ENCODE measurements at places on chromosomes 7 and 10.

- no peak for DNase-seq
Measured at GRCh38 chr10:26477501-26477900, 39.4 kb downstream of the APBB1IP start.

DNA sequence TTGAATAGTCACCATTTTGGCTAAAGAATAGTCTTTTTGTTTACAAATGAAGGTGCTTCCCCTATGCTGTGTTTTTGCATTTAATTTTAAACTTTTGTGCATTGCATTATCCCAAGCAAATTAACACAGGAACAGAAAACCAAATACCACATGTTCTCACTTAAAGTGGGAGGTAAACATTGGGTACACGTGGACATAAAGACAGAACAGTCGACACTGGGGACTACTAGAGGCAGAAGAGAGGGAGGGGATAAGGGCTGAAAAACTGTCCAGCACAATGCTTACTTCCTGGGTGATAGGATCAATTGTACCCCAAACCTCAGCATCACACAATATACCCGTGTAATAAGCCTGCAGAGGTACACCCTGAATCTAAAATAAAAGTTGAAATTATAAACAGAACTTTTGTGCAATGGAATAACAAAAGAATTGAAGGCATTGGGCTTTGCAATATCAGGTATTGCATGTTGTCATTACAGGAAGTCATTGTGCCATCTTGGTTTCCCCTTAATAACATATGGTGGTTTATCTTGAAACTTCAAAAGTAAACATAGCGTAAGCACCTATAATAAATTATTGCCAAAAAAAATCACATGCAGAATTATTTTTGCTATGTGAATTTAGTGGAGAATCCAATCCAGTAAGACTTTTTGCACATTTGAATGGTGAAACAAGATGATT, 16.1 kb downstream of the ADD3 start:
- DNase-seq: no peak

DNA sequence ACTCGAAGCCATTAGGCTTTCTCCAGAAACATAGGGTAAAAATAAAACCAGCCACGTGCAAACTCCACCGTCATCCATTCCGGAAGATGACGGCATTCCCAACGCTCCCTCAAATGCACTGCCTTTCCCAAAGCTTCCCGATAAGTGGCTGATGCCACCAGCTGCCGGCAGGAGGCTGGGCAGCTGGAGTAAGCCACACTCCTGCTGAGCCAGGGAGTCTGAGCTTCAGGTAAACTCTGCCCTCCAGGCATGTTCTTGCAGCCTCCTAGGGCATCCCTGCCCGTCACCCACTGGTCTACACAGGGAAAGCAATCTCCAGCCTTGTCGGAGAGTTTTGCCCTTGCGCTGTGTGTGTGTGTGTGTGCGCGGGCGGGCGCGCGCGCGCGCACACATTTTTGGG, 40.5 kb upstream of the TMEM273 start:
- no peak for DNase-seq

GRCh38 chr10:63197344-63198092, 64.4 kb downstream of the NRBF2 start:
- DNase-seq: no peak

- no peak for DNase-seq
Measured at GRCh38 chr10:77864151-77864851, 62.3 kb downstream of the DLG5 start.

GRCh38 chr7:138549082-138549481, 89.0 kb downstream of the TRIM24 start:
- no peak for DNase-seq

DNA sequence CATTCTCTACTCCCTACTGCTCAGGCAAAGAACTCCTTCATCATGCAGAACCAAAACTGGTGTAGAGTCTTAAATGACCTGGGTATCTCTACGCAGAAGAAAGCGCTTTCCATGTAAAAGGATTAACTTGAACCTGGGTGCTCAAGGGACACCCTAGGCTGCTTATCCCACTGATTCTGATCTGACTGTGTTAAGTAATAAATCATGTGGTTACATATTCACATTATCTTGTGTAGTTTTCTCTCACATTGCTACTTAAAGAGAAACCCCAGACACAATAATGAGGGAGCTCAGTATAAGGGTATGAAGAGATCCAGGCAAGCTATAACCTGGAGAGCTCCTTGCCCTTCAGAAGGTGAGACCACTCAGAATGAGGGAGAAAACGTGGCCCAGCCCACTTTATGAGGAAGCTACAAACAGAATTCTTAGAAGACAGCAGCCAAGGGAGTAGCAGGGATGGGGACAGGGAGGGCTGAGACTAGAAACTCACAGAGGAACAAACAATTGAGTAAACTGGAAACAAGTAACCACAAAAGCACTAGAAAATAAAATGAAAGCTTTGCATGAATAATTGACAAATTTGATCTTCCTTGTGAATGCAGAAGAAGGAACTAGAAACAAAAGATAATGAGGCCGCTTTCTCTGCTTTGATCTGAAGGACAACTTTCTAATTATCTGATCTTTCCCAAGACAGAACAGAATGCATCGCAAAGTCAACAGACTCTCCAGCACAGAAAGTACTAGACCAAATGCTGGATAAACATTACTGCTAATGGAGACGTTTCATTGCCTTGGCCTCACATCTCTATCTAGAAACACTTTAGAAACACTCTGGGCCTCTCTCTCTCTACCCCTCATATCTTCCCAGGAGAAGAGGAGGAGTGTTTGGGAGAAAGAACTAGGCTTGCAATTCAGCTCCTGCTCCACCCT, 76.1 kb downstream of the LRRC17 start:
- no peak for DNase-seq

- no peak for DNase-seq
Measured at GRCh38 chr7:142440219-142440905, 182.5 kb upstream of the PRSS58 start.

DNA sequence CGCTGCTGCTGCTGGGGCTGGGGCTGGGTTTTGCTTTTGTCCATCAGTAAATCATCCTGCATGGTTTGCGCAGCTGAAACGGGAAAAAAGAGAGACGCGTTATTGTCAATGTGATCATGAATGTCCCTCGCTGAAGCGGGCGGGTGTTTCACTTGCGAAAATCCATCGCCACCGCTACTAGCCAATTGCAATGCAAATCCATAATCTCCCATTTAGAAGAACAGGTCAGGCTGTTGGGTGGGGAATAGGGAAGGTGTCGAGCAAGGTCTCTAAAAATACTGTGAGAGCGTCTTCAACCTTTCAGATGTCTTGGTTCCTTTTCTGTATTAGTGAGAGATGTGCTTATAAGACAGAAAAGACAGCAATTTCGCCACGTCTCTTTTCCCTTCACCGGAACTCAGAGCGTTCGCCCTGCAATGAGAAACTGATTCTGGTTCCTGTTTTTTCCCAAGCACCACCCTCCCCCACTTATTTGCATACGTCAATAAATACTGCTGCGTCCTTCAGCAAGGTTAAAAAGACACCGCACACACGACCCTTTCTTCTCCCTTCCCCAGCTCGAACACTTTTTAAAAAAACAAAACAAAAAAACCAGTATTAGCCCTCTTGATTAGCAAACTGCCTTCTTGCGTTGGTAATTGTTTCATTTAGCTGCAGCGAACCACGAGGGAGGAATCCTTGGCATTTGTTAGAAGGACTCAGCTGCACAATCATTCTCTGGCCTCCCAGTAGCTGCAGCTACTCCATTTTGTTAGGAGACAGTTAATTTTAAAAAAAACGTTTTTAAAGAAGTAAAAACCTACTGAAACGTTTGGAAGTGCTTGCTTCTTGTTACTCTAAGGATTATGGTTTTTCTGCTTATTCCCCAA, 50.4 kb downstream of the CPEB3 start:
- no peak for DNase-seq

- DNase-seq: peak; percentile 94
Measured at GRCh38 chr10:70296406-70296899, 12.6 kb upstream of the NPFFR1 start.

GRCh38 chr7:29527505-29528108, 36.0 kb upstream of the PRR15 start:
- no peak for DNase-seq

DNA sequence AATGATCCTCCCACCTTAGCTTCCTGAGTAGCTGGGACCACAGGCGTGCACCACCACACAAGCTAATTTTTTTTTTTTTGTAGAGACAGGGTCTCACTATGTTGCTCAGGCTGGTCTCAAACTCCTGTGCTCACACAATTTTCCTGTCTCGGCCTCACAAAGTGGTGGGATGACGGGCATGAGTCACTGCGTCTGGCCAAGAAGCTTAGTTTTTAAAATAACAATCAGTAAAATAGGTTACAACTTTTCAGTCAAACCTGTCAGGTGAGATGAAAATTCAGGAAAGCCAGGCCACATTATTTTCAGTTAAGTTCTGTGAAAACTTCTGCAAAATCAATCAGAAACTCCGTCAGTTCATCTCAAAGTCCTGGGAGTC, 55.4 kb downstream of the FAM241B start:
- DNase-seq: no peak

DNA sequence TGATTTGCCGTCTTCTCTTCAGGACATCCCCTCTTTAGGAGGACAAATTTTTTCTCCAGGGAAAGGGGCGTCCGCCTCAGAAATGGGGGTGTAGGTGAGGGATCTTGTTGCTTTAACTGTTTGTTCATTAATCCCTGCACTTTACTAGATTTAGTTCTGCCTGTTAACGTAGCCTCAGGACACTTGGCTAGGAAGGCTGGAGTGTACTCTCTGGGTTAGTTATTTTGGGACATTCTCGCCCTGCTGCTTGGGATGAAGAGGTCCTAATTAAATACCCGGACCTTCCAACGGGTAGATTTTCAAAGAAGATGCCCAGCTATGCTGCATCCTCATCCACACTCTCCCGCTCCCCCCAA, 552 bp upstream of the ZNF365 start:
- DNase-seq: no peak

DNA sequence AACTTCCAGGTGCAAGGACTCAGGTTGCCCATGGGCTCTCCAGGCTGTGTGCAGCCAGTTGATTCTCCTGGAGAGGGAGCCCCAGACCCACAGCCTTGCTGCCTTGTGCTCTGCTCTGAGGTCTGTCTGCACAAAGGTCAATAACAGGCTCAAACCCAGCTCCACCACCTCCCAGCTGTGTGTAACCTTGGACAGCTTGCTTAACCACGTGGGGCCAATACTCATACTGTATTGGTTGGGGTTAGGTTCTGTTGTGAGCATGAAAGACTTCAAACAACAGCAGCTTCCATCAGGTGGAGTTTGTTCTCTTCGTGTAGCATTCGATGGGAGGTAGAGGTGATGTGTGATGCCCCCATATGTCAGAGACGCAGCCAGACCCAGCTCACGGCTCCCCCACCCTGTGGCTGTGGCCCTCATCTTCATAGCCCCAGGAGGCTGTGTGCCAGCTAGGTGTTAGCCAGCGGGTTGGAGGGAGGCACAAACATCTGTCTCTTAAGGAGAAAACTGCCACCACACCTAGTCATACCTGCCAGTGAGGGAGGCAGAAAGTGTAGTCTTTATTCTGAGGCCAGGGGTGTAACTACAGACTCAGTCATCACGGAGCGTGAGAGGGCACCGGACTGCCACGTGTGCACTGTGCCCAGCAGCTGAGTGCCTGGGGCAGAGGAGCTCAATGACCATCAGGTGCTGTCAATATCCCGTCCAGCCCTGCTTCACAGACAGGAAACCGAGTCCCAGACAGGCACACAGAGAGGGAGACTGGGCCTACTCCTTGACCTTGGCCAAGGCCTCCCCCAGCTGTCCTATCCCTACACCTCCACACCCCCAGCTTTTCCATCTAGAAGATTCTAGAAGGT, 8.1 kb upstream of the POLD2 start:
- peak; percentile 53 for DNase-seq

- no peak for DNase-seq
Measured at GRCh38 chr7:32582036-32582435, 86.7 kb downstream of the AVL9 start.

DNA sequence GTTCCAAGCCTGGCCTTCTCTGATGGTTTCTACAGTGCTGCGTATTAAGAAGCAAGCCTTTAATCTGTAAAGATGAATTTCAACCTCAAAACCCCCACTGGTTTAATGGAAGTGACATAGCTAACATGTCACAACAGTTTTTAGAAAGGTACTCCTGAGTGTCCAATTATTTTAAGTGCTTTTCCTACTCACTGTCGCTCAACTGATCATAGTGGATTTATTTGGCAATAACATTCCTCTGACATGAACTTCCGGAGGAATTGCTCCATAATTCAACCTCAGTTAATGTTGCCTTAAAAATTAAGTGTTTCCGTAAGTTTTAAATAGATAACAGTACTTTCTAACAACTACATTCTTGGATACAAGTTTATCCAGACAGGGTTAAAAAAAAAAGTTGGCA, 57.5 kb downstream of the AGMO start:
- DNase-seq: no peak

DNA sequence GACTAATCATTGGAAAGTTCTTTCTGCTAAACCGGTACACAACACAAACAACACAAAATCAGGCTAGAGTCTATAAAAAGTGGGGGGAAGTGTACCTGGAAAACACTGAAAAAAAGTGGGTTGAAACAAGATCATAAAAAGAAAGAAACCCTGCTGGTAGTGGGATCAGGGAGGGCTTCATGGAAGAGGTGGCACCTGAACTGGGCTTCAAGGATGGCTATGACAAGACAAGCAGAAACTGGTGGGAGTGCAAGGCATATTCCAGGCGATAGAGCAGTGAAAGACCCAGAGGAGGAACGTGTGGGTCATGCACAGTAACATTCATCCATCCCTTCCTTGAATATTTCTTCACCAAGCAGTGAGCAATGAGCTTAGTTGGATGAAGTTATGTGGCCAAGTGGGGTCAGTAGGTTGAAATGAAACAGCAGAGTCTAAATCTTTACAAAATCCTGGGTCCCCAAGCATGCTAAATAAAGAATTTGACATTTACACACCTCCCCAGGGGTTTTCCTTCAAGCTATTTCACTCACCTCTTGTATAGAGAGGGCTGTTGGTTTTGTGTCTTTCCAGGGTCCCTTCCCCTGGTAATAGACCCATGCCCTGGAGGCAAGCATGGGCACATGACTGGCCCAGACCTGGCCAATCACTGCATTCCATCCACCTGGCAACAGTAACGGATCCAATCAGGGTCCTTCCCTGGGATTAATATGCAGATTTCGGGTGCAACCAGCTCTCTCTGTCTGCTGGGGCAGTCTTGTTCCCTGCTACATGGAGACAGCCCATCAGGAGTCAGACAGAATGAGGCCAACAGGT, 38.2 kb downstream of the SPOCK2 start:
- DNase-seq: no peak

GRCh38 chr10:31426401-31426800, 107.4 kb downstream of the ZEB1 start:
- DNase-seq: no peak

- no peak for DNase-seq
Measured at GRCh38 chr10:98031440-98031839, 1.0 kb upstream of the CRTAC1 start.

GRCh38 chr10:114680543-114681117, 22.6 kb upstream of the ABLIM1 start:
- DNase-seq: no peak

DNA sequence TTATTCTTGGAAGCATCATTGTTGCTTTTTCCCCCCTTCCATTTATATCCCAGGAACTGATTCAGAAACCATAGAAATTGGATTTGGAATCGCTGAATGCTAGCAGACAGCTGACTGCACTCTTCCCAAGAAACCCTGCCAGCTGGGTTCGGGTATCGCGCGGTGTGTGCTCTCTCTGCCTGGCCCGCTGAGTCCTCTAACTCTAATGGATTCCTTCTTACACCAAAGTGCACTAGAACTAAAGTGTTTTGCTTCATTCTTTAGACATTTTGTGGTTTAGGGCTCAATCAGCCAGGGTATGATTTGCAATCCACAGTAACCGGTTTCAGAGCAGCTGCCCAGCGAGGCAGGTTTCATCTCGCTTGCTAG, 92.2 kb downstream of the EGFR start:
- DNase-seq: no peak
